ENCODE measurements at places on chromosomes 1 and 21.

GRCh38 chr1:245480393-245481120 is 325.8 kb downstream of the KIF26B start:
- DNase-seq: no peak

- DNase-seq: no peak
Measured at GRCh38 chr1:240720976-240721375, 109.0 kb upstream of the GREM2 start.

DNA sequence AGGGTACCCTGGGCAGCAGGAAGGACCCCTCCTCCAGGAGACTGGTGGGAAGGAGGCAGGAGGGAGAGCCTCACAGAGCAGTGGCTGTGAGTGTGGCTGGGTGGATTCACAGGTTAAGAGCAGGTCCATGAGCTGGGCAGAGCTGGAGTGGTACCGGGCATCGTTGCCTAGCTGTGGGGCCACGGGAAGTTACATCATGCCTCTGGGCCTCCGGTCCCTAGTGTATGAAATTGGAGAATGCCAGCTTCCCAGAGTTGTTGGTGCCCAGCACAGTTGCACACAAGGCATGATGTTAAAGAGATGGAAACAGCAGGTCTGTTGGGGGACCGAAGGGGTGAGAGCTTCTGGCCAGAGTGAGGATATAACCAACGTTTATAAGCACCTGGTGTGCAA is 18.5 kb downstream of the FOXO6 start:
- DNase-seq: no peak

DNA sequence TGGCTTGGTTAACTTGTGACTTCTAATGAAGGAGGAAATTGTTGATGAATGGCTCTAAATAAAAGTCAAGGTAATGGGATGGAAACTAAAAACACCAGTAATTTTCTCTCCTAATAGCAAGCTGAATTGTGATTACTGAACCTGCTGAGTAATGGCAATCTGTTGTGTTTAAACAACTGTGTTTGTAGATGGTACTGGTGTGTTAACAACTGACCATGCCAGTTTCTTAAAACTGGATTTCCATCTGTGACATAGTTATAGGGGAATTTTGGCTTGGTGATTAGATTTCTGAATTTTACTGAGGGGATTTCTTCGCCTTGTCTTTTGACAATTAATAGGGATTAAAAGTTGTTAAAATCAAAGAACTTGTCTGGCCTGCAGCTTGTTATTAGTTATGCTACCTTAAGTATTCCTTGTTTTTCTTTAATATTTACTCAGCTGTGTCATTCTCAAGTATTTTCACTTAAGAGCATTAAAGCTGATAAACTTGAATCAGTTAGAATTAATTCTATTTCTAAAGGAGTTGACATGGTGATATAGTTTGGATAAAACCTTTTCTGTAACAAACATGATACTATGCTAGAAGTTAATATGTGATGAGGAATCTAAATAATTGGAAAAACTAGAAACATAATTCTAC is 7.9 kb upstream of the ERO1B start:
- peak; percentile 98 for DNase-seq

GRCh38 chr21:44013380-44014088 is 1.4 kb downstream of the TRAPPC10 start:
- DNase-seq: no peak

GRCh38 chr1:1274299-1274930 is 761 bp upstream of the UBE2J2 start:
- DNase-seq: no peak

DNA sequence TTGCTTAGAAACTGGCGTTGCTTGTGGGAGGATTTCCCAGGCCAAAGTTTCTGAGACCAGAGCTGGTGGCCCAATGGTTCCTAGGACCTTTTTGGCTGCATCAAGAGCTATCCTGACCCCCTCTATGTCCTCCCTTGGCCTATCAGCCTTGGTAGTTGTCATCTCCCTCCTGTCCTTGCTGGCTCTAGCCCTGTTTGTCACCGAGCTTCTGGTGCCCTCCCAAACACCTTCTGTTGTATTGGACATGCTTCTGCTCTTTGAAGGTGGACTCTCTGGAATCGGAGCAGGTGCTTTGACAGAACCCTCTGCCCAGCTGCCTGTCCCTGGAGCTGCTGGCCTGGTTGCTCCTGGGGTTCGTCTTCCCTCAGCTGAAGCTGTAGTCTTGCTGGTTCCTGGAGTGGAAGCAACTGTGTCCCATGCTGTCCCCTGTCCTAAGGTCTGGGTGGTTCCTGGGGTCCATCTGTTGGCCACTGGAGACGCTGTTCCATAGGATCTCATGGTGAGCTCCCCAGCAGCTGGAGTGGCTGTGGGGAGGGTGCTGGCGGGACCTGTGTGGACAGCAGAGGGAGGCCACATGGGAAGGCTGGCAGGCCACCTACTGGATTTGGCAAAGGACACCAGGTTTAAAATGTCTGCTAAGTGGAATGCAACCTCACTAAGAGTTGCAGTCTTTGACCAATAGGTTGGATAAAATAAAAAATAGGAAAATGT is 9.4 kb downstream of the FCAMR start:
- DNase-seq: no peak

DNA sequence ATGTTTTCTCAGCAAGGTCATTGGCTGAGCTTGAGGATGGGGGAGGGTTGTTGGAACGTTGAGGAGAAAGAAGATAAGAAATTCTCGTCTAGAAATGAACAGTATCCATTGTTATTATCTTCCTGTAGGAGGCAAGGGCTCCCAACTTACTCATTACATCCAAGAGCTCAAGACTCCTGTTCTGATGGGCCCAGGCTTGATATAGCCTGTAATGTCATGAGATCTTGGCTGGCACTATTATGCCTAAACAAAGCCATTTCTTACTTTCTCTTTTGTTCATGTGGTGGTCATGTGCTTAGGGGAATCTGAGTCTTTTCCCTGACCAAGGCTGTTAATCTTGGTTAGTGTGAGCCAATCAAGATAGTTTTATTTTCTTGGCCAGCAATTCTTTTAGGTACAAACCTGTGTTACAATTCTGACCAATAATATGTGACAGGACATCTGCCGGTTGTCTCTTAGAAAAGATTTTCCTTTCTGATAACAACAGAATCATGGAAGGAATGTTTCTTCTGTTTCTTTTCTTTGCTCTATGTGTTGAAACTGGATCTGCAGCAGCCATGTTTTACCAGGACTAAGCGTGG is 15.2 kb upstream of the IGSF3 start:
- no peak for DNase-seq

GRCh38 chr1:80731241-80731894 is 1069.4 kb upstream of the ADGRL2 start:
- DNase-seq: no peak

DNA sequence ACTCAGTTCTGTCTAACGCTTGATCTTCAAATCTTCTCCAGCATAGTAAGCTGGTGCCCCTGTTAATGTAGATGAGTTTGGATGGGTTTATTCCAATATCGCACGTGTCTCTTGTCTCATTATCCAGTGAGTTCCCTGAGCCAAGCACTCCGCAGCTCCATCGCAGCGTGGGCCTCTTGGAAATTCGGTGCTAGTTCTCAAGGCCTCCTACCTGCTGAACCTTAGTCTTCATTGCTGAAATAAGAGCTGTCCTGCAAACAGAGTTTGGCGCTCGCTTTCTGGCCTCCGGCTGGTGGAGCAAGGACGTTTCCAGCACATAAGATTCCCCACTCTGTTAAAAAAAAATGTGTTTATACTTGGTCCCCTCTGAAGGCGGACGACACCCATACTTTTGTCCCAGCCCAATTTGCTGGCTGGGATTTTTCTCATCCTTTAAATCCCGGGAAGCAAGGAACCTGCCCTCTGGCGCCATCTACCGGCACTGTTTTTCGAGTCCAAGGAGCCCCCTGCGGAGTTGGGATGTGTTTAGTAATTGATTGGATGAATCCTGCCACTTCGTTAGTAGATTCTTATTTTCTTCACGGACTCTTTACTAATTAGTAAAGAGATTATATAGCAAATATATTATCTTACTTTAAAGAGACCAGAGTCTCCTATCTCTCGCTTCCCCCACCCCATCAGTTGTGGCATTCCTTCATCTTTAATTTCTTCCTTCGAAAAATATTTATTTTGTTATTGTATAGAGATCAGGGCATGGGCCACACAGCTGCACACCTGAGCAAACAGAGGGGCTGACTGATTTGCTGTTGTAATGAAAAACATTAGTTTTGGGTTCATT is 14.7 kb downstream of the JUN start:
- no peak for DNase-seq

DNA sequence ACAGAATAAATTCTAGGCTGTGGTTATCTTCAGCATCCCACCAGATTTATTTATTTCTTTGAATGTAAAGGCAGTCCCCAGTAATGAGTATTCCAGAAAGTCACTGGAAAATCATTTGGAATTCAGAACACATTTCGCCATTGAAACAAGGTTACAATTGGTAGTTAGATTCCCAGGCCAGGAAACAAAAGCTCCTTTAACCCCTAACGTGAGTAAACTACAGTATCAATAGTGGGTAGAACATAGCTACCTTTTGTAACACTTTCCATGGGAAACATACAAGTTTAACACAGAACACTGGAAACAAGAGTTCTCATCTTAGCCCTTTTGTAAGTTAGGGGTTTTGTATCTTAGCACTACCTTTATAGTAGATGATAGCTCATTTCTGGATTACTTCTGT is 53.4 kb upstream of the BMP8A start:
- DNase-seq: no peak

DNA sequence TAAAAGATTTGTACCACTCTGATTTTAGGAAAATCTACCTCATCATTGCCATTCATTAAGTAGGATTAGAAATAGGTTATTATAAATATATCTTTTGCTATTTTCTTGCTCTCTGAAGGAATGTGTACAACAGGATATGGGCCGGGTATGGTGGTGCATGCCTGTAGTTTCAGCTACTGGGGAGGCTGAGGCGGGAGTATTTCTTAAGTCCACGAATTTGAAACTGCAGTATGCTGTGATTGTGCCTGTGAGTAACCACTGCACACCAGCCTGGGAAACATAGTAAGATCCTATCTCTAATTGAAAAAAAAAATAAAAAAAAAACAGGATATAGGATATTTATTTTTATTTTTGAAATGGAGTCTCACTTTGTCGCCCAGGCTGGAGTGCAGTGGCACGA is 50.0 kb downstream of the CLIC4 start:
- DNase-seq: no peak

DNA sequence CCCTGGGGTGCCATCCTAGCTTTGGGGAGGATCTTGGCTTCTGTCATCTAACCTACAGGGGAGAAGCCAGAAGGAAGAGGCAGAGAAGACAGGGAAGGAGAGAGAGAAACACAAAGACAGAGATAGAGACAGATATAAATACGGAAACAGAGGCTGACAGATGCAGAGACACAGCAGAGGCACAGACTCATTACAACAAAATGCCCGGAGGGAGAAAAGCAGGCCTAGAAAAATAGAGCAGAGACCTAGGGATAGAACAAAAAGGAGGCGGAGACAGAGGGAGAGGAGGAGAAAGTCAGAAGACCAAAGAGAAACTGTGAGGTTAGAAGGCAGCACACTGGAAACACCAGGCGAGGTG is 1.9 kb downstream of the PEAR1 start:
- DNase-seq: no peak

DNA sequence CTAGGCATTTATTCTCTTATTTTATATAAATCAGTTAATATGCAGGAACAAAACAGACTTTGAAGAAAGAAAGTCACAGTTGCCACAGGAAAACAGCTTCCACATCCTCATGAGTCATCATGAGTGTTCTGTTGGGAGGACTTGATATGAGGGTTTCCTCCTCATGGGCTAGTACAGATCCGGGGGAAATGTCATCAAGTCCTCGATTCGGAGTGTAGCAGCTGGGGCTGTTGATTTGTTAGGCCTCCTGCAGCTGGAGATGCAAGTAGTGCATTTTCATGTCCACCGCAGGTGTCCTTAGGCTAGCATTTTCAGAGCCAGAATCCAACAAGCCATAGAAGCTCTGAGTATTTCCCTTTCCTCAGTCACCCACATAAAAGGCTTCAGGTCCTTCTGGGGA is 36.7 kb downstream of the ADAM30 start:
- DNase-seq: no peak

DNA sequence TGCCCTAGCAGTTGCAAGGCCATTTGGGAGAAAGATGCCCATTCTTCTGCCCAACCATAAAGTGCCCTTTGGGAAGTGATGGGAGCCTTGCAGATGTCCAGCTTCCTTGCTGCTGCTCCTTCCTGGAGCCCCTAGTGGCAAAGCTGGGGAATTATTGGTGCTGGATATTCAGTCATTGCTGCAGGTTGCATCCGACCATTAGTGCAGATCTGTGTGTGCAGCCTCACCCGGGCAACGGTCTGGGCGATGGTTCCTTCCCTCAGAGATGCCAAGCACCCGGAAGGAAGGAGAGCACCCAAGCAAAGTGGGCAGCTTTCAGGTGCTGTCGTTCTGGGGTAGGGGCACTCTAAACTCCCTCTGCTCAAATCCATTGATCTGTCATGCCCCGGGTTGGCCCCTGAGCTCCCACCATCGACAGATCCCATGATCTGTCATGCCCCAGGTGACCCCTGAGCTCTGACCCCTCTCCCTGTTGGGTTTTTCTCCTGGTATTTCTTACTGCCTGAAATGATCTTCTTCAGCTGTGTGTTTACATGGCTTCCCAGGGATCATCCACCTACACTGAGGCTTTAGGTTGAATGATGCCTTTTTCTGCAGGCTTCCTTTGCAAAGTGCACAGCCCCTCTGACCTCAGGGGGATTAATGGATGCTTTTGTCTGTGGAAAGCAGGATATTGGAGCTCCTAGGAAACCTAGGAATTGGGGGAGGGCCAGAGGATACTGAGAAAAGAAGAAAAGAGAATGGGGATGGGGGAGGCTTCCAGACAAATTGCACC is 467.5 kb downstream of the PTPRU start:
- no peak for DNase-seq

GRCh38 chr1:154431586-154432373 is 26.6 kb downstream of the IL6R start:
- DNase-seq: no peak

DNA sequence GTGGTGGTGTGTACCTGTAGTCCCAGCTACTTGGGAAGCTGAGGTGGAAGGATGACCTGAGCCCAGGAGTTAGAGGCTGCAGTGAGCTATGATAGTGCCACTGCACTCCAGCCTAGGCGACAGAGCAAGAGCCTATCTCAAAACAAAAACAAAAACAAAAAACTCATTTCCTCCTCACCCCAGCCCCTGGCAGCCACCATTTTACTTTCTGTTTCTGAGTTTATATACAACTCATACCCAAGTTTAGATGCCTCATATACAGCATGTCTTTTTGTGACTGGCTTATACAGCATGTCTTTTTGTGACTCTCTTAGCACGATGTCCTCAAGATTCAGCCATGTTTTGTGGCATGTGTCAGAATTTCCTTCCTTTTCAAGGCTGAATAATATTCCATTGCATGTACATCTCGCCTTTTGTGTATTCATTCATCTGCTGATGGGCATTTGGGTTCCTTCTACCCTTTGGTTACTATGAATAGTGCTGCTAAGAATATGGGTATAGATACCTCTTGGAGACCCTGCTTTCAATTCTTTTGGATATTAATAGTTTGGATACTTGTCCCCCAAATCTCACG is 14.7 kb downstream of the COA7 start:
- DNase-seq: no peak

Measured in NCI-H2081 treated with DMSO at 0.1 percent for 48 hours (cell line).